ENCODE measurements at places on chromosomes 1 and 21.

- no peak for DNase-seq
Measured at GRCh38 chr1:234307726-234308125, 65.5 kb upstream of the COA6 start.

DNA sequence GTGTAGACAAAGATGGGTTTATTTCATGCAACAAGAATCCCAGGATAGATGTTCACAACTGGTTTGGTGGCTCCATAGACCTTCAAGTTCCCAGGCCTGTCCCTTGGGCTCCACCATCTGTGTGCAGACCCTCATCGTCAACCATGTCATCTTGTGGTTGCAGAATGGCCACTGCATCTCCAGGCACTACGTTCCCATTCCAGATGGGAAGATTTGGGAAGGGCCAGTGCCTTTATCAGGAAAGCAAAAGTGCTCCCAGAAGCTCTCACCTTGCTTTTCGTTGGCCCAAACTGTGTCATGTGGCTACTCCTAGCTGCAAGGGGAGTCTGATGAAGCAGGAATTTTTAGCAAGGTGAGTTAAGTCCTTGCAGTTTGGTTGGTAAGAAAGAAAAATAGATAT lies 12.8 kb downstream of the TMCC2 start:
- DNase-seq = no peak

DNA sequence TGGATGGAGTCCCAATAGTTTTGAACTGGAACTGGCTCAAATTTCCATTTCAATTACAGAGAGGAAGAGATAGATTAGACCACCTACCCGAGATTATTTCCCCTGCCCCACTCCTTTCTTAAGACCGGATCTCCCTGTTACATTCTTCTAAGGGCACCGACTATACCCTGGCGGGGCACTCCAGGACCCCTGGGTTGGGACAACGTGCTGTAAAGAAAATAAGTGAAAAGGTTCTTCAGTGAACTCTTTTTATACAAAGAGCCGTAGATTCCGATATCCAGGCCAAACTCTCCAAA lies 6.7 kb downstream of the NR5A2 start:
- DNase-seq = no peak

DNA sequence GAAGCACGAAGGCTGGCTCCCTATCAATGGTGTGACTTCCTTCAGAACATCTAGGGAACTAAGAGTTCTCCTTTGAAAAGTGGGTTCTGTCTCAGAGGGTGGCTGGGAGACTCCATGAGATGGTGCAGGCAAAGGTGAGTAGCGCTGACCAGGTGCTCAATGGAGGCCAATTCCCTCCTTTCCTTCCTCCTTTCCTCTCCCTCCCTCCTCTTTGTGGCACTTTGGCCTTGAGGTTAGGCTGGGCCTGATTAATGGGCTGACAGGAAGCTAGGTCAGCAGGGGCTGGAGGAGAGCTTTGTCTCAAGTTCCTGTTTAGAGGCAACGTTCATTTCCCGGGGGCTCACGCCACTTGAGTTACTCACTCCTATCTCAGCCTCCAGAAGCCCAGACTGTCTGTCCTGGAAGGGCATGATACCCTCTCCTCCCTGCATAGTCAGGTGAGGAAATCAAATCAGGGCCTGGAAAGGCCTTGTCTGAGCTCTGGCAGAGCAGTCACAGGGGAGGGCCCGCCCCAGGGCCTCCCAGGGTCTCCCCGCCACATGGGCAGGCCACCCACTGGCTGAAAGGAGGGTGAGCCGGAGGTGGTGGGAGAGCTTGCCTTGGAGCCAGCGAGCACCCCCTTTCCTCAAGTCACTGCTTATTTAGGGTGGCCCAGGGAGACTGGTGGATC lies 58.4 kb upstream of the SSBP3 start:
- DNase-seq = no peak

DNA sequence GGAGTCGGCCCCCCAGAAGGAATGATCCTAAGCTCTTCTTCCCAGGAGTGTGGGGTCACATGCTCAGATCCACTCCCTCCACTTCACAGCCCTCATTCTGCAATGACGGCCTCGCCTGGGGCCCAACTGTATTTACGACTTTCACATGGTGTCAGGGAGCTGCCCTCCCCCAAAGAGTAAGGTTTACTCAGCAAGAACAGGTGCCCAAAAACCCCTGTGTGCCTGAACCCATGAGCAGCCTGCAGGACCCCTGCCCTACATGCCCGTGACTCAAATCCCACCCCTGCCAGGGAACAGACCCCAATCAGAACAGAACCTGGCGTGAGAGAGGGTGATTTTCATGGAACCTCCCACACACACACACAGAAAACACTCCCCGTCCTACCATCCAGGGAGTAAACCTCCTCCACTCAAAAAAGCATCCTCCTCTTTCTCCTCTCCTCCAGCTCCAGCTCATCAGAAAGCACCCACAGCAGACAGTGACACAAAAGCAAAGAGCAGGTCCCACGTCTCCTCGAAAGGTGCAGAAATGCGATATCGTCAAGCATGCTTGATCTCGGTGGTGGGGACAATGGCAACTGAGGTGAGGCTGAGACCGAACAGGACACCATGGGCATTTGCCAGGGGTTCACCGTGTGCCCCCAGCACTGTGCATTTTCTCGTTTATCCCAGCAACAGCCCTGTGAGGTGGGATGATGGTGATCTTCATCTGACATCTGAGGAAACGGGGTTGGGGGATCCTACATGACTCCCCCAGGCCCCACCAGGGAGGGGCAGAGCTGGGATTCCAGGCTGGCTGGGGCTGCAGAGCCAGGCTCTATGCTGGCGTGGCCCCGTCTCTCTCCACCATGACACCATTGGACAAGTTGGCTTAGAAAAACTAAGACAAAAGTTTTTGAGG lies 397.9 kb downstream of the NPHP4 start:
- no peak for DNase-seq

DNA sequence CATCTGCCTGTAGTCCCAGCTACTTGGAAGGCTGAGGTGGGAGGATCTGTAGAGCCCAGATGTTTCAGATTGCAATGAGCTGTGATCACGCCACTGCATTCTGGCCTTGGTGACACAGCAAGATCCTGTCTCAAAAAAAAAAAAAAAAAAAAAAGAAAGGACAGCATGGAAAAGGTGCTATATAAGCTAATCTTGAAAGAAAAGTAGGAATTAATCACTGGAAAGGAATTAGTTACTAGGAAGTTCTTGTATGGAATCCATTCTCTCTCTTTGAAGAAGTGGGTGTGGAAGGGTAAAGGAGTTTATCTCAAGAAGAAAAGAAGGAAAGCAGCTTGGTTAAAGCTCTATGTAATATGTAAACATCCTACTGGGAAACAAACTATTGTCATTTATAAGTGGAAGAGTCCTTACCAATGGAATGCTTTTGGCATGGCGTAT lies 339.2 kb downstream of the DPYD start:
- DNase-seq = no peak

- DNase-seq = no peak
Measured at GRCh38 chr21:10425856-10426255, 95.5 kb upstream of the TPTE start.

DNA sequence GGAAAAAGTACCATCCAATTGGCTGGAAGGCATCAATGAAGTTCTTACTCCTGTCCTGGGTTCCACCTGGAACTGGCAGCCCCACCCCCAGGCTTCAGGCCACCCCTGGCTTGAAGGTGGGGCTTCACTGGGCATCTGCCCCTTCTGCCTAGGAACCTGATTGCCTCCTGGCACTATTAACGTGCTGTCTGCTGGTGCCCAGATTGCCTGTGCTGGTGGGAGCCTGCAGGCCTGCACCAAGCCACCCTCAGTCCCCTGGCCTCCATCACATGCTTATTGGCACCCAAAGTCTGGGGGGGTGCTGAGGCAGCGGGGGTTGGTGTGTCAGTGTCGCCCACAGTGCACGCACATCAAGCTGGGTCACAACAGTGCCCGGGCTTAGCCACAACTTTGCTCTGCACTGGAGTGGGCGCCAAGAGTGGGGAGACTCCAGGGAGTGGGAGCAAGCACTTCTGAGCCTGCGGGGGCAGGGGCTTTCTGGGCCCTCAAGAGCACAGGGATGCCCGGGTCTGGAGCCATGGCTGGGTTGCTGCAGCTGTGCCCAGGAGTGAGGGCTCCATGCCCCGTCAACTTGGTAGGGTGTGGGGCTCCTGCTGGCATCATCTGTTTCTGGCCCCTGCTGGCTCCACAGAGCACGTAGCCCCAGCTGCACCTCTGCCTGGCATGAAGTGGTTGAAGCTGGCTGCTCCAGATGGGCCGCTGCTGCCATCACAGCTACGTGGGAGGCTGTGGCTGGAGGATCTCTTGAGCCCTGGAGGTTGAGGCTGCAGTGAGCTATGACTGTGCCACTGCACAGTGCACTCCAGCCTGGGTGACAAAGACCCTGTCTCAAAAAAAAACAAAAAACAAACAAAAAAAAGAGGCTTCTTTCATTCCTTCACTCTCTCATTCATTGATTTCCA lies 4.1 kb upstream of the LSM10 start:
- DNase-seq = no peak

DNA sequence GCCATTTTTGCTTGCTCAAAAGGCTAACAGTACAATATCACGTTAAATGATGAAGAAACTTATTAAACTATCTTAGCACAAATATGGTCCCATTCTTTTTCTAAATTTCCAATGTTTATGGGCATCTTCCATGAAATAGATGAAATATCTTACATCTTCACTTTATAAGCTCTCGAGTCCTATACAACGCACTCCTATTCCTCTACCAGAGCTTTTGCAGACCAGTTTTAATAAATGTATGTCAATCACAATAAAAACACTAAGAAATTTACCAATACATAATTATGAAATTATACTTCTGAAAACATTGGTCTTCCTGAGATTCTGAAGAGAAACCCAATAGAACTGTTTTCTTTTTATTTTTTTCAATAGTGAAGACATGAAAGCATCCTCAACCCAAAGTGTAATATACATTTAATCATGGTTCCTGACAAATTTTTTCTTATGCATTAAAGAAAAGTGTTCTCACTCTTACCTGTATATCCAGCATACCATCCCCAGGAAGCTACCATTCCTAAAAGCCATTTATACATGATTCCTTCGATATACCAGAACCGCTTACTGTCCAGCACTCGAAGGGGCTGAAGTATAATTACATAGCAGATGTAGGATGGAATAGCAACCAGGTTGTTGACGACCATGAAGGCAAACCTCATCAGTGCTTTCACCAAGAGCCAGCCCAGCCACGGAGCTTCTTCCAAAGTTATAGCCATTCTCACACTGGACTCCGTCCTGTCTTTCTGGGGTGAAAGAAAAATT lies 1.8 kb downstream of the LPGAT1 start:
- no peak for DNase-seq

- no peak for DNase-seq
Measured at GRCh38 chr1:171126504-171126903, 35.8 kb downstream of the FMO3 start.

DNA sequence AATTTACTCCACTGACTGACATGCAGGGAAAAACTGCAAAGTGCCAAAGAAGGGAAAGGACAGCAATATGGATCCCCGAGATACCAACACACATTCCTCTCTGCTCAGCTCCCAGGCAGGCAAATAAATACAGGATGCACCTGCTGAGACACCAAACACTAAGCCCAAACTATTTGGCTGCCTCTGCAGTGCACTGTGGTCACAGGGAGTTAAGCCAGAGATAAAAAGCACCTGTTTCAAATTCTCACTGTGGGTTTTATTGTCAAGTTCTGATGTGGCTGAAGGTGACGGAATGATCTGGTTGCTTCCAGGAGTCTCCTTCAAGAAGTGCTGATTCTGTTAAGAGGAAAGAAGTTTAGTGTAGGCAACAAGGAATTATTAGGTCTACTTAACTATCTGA lies 17.7 kb downstream of the TEX38 start:
- no peak for DNase-seq

GRCh38 chr1:63276624-63277023 lies 45.7 kb upstream of the FOXD3 start:
- DNase-seq = no peak

GRCh38 chr1:34292472-34292871 lies 115.8 kb downstream of the C1orf94 start:
- no peak for DNase-seq

DNA sequence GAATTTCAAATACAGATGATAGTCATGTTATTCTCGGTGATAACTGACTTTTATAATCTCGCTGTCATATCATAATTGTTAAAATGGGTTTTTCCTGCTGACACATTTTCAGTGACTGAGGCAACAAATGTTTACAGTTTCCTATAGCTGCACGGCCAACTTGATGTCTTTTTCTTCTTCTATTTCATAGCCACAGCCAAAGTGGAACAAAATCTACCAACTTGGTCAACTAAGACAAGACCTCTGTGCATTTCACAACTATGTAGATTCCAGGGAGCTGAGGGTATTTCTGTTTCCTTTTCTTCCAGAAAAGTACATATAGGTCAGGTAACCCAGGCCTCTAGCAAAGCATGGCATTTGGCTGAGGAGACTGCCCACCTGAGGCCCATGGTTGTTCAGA lies 10.4 kb upstream of the AHCYL1 start:
- DNase-seq = no peak

GRCh38 chr1:11429935-11430334 lies 49.0 kb upstream of the DISP3 start:
- no peak for DNase-seq

- DNase-seq = peak; percentile 56
Measured at GRCh38 chr1:92749024-92749634, 35.8 kb downstream of the EVI5 start.

DNA sequence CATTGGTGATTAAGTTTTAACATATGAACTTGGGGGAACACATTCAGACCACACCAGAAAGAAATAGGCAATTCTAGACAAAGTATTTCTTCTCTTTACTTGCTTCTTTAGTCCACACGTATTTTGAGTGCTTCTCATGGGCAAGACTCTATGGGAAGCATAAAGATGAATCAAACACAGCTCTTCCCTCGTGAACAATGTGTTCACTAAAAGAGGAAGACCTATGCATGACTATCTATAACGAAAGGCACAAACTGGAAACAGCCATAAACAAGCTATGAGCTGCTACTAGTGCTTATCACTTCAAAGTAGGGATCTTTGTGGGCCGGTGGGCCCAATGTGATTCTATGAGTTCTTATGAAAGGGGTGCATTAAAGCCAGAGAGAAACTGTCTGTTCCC lies 53.0 kb upstream of the PRDX6 start:
- no peak for DNase-seq

DNA sequence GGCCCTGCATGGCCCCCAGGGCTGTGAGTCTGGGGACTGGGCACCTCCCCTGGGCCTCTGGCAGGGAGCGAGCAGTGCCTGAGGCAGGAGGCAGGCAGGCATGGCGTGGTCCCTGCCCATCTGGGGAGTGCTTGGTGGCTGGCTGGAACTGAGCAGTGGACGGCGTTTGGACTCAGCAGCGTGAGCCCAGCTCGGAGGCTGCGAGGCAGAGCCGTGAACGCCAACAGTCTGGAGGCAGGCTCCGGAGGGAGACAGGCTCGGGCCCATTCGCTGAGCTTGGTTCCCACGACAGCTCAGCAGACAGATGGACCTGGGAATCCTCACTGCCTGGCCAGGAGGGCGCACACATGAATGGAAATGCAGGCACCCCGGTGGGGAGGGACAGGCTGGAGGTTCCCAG lies 160.7 kb upstream of the POU3F1 start:
- no peak for DNase-seq

GRCh38 chr1:161498646-161499045 lies 6.6 kb upstream of the FCGR2A start:
- DNase-seq = no peak

- DNase-seq = peak; percentile 23
Measured at GRCh38 chr21:30434033-30434631, 4.1 kb downstream of the KRTAP13-4 start.

GRCh38 chr21:31872452-31873274 lies at the start of gene HUNK:
Gene HUNK, plus strand, starts transcription at chr21:31873020. Its CDS starts 655 bp downstream, at chr21:31873675.
- peak; percentile 35 for DNase-seq

GRCh38 chr1:1427820-1428148 lies 6.7 kb upstream of the ANKRD65 start:
- no peak for DNase-seq

GRCh38 chr1:62484824-62485468 lies 48.1 kb downstream of the USP1 start:
- DNase-seq = no peak
